ENCODE measurements at places on chromosomes 1 and 21.
A peak's percentile ranks its signal among the peaks of the same experiment; 100 is the strongest.

GRCh38 chr21:32368386-32368785 is 24.4 kb downstream of the URB1 start:
- no peak for DNase-seq

GRCh38 chr1:173648880-173649605 is 13.9 kb downstream of the TEX50 start:
- DNase-seq, result no peak

DNA sequence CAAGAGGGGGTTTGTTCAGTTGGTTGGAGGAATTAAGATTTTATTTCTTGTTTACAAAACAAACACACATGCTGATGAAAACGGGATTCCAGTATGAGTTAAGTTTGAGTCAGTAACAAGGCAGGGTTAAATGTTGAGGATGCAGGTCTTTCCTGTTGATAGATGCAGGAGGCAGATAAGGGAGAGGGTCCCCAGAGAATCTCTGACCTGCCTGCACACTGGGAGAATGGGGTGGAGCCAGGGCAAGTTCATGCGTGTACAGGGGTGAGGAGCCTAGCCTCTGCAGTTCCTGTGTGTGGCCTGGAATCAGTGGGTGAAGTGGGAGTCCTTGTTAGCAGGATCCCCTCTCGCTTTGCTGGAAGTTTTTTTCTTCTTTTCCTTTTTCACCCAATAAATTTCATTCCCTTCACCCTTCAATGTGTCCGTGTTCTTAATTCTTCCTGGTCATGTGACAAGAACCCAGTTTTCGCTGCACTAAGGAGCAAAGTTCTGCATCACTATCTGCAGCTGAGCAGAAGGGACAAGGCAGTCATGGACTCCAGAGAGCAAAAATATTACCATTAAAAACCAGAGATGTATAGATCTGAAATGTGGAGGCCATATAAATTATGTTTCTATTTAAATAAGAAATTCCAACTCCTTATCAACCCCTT is 69.9 kb upstream of the MARK1 start:
- DNase-seq, result no peak

DNA sequence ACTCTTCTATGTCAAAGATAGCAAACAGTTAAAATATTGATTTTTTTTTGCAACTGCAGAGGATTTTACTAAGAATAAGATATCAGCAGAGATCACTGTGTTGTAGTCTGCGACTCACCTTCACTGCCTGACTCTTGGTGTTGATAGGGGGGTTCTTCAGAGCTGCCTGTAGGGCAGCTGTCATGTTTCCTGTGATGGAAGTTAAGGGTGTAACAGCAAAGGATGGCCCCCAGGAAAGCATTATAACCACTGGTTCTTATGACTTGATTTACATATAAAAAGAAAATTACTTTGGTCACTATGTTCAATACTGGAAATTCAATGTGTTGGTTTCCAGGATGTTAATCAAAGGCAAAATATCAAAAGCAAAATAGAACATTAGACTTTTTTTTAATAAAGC is 2.6 kb downstream of the ARPC5 start:
- DNase-seq, result no peak

GRCh38 chr1:63937461-63938022 is 163.7 kb downstream of the ROR1 start:
- no peak for DNase-seq

GRCh38 chr1:232287676-232288569 is 342.0 kb downstream of the SIPA1L2 start:
- no peak for DNase-seq

GRCh38 chr1:33182401-33182841 is 578 bp upstream of the TRIM62 start:
- no peak for DNase-seq

DNA sequence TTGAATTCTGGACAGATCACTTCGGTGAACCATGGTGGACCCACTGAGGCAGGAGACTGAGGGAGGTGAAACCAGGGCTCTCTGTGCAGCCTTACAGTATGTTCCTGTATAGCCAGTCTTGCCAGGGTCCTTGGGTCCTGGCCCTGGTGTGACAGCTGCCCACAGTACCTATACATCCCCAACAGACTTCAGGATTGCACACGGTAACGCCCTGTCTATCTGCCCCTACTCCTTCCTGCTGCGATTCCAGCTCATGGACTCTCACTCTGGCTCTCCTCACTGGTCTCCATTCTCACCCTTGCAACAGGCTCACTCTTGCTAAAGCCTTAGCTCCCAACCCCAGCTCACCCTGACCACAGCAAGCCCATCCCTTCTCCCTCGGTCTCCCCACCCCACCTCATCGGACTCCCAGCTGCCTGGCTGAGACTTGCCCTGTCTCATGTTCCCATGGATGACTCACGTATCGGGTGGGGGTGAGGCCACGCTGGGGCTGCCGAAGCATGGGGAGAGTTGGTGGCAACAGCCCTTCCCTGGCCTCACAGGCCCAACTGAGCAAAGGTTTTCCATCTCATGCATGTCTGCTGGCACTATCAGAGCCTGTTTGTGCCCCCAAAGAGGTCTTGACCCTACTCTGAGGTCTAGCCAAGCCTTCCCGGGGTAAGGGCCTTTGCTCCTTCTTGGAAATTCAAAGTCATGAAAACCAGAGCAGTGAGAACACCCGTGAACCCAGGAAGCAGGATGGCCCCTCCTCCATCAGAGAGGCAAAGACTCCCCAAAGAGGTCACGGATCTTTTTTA is 7.1 kb downstream of the PHLDA3 start:
- no peak for DNase-seq

DNA sequence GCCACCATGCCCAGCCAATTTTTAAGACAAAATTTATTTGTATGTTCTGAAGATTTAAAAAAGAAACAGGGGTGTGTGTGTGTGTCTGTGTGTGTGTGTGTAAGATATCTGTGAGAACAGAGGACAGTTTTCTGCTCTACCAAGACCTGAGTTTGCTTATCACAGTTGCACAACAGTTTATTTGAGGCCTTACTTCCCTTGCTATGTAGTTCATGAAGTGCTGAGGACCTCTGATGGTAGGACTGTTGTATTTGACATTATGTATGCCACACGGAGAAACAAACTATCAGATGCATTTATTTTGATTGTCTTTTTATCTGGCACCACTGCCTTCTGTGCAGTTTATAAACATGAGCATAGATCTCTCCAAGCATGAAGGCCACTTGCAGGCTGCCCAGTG is 355.2 kb downstream of the PBX1 start:
- no peak for DNase-seq

DNA sequence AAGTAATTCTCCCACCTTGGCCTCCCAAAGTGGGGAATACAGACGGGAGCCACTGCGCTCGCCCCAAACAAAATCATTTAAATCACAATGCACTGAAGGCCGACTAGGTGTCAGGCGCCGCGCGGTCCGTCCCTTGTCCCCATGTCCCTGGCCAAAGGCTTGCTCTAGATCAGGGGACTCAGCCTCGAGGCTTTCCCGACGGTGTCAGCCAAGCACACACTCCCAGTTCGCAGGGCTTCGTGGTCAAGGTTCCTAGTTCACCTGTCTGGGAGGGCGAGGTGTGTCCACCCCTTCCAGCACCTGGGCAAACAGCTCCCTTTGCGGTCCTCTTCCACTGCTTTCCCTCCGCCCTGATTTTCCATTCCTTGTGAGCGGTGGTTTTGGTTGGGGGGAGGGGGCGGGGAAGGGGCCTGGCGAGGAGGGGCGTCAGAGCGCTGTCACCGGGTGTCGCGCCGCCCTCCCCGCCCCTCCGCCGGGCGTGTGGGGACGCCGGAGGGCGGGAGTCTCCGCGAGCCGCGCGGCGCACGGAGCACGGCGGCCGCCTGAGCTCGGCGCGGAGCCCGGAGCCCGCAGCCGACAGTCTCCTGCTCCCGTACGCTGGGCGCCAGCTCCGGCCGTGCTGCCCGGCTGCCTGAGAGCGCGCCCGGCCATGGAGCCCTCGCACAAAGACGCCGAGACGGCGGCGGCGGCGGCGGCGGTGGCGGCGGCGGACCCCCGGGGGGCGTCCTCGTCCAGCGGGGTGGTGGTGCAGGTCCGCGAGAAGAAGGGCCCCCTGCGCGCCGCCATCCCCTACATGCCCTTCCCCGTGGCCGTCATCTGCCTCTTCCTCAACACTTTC is at the start of gene STUM:
Gene STUM (plus strand): TSS at position 509 of the 838 bp plus-strand sequence. CDS start 141 bp downstream, at position 650.
- peak; percentile 61 for DNase-seq

DNA sequence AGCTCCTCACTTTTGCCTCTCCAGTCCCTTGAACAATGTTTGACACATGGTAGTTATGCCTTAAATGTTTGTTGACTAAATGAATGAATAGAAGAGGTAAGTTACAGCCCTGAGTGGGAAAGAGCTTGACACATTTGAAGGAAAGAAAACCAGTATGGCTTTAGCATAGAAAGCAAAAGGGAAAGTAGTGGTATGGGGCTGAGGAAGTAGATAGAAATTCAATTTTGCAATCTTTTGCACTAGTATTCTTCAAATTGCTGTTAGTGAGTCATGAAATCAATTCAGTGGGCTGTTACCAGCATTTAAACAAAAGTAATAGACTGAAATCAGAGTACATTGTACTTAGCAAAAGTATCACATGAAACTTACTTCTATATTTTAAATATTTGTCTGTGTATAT is 21.1 kb downstream of the PLA2G4A start:
- DNase-seq, result no peak

DNA sequence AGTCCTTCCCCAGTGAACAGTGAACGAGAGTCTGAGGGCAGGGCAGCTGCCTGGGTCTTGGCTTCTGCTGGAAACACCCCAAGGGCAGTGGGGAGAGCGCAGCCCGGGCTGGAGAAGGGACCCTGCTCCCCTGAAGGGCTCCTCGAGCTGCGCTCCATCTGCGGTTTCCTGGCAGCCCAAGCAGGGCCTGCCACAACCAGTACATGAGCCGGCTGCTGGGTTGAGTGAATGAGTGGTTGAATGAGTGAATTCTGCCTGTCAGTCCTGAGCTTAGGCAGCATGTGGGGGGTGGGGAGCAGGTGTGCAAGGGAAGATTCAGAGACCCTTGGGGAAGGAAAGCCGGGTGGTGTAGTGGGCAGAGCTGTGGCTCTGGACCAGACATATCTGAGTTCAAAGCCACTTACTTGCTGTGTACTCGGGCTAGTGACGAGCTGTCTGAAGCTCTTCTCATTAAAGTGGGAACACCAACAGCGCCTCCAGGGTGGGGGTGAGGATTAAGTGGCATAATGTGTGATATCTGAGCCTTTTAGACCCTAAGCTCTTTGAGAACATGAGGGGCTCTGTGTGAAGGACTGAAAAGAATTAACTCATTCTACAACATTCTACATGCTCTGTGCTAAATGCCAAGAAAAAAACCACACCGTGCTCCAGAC is 3.7 kb downstream of the OPRD1 start:
- DNase-seq, result no peak

- no peak for DNase-seq
Measured at GRCh38 chr1:112528076-112528475, 19.3 kb downstream of the WNT2B start.

GRCh38 chr21:18493422-18493821 is 89.8 kb upstream of the TMPRSS15 start:
- DNase-seq, result no peak

DNA sequence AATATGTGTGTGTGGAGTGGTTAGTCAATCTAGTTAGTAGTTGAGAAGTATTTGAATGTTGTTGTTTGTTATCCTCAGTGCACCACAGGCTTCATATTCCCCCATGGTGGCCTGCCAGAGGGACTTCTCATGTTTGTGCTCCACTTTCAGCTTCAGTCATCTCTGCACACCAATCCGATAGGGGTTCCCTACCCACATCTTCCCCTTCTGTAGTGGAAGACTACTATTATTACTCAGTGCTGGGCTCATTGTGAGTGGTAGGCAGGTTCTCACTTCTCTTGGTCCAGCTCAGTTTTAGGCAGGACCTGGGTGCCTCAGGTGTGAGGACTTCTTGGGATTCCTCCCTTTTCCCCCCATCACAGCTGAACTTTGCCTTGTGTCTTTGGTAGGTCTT is 14.2 kb downstream of the MT1HL1 start:
- DNase-seq, result no peak

DNA sequence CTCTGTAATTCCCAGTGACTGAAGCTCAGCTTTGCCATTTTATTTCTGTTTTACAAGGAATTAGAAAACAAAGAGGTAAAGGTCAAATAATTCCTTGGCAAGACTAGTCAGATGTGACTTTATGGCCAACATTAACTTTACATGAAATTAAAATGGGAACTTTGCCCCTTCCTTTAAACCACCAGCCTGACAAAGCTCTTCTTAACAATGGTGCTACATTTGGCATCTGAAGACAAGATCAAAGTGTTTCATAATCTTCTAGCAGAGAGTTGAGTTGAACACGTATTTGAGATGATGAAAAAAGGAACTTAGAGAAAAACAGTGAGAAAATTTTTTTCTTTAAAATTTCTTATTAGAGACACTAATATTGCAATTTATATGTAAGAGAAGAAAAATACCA is 193.8 kb downstream of the AK5 start:
- DNase-seq, result no peak

DNA sequence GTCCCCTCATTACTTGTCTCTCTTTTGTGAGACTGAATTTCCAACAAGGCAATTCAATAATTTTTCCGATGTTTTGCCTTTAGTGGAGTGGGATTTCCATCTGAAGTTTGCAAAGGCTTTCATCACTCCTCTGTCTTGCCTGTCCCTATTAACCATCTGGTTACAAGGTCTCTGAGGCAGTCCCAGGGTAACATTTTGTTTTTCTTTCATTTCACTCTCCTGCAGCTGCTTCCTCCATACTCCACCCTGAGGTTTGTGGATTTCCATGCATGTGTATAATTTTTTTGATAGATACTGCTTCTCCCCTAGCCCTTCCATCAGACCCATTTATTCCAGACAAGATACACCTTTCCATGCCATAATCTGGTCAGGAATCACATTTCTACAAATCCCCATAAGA is 366.8 kb downstream of the PTBP2 start:
- no peak for DNase-seq

- no peak for DNase-seq
Measured at GRCh38 chr1:57901208-57901919, 477.5 kb upstream of the DAB1 start.

GRCh38 chr1:7989762-7990428 is 28.4 kb downstream of the PARK7 start:
- no peak for DNase-seq

GRCh38 chr1:19401535-19401889 is 83.8 kb downstream of the CAPZB start:
- peak; percentile 33 for DNase-seq
